ENCODE measurements at places on chromosomes 7 and 10.
A peak's percentile ranks its signal among the peaks of the same experiment; 100 is the strongest.

DNA sequence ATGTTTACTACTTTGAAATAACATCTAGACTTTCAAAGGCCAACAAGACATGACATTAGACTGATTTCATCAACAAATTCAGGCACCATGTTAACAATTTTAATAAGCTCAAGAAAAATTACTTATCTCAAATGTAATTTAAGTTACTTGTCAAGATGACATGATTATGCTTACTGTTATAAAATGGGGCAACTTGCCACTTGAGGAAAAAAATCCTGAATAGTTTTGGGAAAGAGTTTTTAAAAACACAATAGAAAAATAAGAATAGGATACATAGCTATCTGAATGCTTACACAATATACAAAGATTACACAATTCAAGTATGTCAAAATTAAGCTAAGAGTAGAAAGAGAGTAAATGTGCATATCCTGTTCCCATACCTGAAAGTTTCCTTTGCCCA lies 85.4 kb downstream of the RNF32 start:
- DNase-seq, result no peak

GRCh38 chr10:4008676-4009382 lies 223.8 kb upstream of the KLF6 start:
- no peak for DNase-seq

- no peak for DNase-seq
Measured at GRCh38 chr7:111147708-111148533, 57.0 kb downstream of the LRRN3 start.

DNA sequence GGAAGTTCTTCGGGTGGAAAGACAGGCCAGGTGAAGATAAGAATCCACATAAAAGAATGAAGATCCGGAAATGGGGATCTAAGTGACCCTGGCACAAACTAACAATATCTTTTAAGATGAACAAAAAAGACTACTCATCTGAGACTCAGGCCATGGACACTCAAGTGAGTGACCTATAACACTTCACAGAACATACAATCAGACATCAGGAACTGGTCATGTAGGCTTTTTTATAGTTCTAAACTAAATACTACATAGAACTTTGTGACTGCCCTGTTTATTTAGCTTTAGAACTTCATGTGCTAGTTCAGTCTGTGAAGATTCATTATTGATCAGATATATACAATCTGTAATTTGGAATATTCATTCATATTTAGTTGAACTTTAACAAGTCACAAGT lies 52.8 kb downstream of the MMRN2 start:
- no peak for DNase-seq

DNA sequence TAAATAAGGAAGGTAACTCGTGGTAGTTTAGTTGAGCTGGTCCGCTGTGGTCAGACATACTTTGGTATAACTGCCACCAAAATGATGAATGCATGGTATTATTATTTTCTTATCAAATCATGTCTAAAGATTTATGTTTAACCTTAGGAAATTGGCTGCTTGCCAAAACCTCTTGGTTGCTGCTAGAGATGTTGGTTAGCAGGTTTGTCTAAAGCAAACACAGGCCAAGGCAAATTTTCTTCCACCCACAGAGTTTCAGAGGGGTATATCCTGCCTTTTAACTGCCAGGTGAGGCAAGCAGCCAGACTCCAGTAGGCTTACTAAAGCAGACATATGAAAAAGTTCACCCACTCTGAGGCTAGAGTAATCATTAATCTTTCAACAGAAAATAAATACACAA lies 101.4 kb downstream of the SEMA3E start:
- peak; percentile 91 for DNase-seq

GRCh38 chr7:100584054-100584682 lies 1.8 kb downstream of the LRCH4 start:
- DNase-seq, result no peak

GRCh38 chr7:2775376-2775775 lies 68.7 kb downstream of the GNA12 start:
- DNase-seq, result no peak

- no peak for DNase-seq
Measured at GRCh38 chr10:83582407-83583095, 556.8 kb upstream of the GHITM start.

DNA sequence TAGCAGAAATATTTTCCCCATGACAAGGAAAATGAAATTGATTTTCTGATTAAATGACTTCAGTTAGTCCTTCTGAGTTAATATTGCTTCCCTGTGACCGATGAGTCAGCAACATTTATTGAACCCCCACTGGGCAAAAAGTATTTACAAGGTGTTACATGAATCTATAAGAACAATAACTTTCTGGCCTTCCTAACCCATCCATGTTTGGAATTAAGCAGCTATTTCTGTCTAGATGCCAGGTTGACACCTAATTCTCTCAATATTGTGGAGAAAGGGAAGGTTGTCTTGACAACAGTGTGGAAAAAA lies 112.9 kb upstream of the JAZF1 start:
- peak; percentile 28 for DNase-seq

GRCh38 chr7:50085344-50085743 lies 7.7 kb downstream of the ZPBP start:
- no peak for DNase-seq

- no peak for DNase-seq
Measured at GRCh38 chr7:140267381-140268226, 90.8 kb upstream of the KDM7A start.

DNA sequence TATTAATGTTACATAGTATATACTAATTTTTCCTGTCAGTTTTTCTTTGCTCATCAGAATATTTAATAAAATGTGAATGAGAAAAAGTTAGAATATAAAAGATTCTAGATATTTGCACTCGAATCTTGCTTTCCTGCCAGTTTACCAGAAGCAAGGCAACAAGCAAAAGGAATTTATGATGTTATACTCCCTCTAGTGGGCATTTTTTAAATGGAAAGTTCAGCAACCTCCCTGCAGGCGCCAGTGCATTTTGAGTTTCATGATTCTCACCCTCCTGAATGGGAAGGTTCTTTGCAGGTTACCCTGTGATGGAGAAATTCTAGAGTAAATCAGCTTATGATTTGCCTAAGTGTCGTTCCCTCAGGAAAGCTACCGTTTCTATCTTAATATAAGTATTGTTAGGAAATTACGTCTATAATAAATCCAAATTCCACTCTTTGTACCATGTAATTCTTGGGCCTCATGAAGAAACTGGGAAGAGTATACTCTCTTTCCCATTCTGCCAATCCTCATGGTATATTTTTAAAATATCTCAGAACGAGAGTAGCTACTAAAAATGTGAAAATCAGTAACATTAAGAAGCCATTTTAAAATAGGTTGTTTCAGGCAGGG lies 350.0 kb downstream of the CRPPA start:
- DNase-seq, result peak; percentile 77

DNA sequence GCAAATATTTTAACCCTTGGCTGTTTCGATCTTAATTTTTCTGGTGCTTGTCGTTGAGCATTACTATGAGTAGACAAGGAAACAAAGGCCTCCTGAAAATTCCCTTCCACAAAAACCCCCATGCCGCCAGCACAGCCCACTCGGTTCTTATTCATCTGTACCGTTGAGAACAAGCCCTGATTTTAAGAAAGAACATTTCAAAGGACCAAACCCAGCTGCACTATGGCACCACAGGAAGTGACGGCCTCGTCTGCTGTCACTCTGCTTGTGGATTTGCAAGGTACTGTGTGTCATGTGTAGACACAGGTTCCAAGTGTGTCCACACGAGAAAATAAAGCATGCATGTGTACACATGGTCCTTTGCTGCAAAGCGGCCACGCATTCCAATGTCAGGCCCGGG lies 285.2 kb downstream of the DNAJB6 start:
- no peak for DNase-seq

- DNase-seq, result no peak
Measured at GRCh38 chr7:69250958-69251357, 347.3 kb upstream of the AUTS2 start.

- DNase-seq, result no peak
Measured at GRCh38 chr7:28793381-28794085, 164.6 kb downstream of the TRIL start.

- DNase-seq, result peak; percentile 69
Measured at GRCh38 chr10:78656417-78657162, 412.2 kb upstream of the ZMIZ1 start.

DNA sequence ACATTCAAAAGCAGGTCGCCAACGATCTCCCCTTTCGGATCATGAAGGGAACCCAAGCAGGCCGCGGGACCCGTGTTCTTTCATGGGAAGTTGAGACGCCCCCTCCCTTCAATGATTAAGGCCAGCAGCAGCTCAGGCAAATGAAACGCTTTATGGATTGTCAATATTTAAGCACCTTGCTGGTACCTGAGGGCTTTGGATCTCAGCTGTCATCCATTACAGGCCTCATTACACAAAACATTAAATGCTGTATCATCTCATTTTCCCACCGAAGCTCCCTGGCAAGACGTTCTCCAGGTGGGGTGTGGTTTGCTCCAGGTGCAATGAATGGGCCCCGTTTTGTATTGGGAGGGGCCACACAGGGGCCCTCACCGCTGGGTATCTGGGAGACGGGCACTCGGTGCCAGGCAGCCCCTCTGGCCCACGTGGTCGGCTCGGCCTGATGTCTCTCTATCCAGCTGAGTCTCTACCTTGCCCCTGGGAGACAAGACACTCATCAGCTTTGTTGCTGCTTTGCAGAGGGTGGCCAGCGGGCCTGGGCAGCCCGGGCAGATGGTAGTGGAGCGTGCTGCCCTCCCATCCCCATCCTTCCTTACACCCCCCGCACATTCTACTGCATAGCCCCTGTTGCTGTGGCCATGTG lies 456.1 kb upstream of the FOXK1 start:
- no peak for DNase-seq

Measured in astrocyte of the hippocampus (primary cell).